Stimulated activated naive CD4-positive, alpha-beta T cell (primary cell): ENCODE measurements at places on chromosomes 7 and 10.

GRCh38 chr7:31939076-31939475 is 131.1 kb downstream of the PDE1C start:
- DNase-seq: no peak

- no peak for DNase-seq
Measured at GRCh38 chr7:7177044-7177517, 5.3 kb upstream of the C1GALT1 start.

DNA sequence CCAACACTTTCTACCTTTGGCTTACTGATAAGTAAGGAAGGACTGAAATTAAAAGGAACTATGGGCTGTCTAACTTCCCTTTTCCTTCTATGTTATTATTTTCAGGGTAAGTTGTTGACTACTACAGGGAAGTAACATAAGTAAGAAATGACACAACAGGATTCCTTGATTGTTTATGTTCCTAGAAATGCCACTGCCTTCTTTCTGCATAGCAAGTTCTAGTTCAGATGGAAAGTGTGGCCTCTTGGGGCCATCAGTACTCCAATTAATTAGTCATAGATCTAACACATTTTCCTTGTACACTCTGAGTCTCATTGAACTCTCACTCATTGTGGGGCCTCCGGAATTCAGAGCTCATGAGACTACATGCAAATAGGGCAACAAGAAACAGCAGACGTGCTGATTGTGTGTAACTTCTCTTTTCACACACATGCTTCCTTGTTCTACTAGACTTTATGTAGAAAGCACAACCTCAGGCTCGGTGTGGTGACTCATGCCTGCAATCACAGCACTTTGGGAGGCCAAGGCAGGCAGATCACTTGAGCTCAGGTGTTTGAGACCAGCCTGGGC is 35.3 kb upstream of the HIBADH start:
- no peak for DNase-seq

DNA sequence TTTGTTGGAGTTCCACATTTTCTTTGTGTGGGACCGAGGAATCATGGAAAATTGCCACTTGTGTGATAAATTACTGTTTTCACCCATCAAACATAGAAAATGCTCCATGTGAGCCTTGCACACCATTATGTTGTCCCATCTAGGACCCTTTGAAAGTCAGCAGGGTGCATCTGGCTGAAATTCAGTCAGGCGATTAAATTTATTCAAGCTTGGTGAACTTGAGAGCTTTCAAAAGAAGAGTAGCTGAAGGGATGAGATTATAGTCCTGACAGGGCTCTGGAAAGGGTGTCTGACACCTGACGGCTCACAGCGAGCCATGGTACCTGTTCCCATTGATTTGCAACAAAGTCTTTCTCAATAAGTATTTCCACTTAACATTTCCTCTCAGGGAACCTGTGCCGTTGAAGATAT is 399.7 kb upstream of the ETV1 start:
- no peak for DNase-seq

GRCh38 chr7:38425509-38425908 is 152.1 kb upstream of the TARP start:
- DNase-seq: peak; percentile 8

GRCh38 chr7:55212838-55213237 is 152.3 kb upstream of the LANCL2 start:
- DNase-seq: no peak

DNA sequence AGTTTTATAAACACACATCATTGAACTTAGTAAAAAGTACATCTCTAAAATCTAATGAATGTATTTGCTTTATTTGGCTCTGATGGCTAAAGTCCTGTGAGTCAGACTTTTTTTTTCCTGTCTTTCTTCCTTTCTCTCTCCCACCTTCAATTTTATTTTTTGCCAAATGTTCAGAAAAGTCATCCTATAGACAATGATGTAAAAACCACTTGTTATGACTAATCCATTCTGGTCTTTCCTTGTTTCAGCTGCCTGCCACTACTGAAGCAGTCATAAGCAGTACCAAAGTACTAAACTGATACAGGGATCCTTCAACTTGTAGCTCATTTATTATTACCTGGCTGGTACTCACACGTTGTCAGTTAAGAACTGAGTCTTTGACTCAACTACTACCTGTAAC is 23.9 kb downstream of the HECTD2 start:
- no peak for DNase-seq

DNA sequence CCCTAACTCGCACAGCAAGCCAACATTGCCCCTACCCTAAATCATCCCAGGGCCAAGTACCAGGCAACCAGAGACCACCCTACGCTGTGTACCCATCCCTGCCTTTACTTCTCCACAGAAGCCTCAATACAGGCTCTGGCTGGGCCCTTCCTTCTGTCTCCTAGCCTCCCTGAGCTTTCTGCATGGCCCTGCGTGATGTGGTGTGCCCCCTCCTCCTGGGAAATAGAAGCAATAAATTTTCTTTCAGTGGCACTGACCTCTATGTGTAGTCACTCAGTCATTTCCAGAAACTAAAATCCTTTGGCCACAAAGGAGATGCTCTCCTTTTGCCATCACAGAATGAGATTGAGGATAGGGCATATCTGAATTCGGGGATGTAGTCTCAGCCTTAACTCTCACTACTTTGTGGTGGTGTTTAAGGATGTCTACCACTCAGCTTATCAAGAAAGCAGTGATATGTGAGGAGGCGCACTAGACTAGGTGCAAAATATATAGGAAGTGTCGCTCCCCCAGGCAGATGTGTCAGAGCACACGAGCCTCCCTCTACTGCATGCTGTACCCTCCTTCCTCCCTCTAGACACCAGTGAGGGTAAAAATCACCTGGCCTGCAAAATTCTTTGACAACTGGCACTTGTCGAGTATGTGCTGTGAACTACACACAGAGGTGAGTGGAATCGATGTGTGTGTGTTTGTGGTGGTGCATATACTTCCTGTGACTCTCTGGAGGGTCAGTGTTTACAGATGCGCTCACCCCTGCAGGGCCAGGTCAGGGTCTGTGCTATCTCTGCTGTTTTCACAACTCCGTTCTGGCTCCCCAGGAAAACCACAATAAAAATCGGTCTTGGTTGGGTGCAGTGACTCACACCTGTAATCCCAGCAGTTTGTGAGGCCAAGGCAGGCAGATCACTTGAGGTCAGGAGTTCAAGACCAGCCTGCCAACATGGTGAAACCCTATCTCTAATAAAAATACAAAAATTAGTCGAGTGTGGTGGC is 825.9 kb upstream of the IGFBP3 start:
- DNase-seq: no peak

DNA sequence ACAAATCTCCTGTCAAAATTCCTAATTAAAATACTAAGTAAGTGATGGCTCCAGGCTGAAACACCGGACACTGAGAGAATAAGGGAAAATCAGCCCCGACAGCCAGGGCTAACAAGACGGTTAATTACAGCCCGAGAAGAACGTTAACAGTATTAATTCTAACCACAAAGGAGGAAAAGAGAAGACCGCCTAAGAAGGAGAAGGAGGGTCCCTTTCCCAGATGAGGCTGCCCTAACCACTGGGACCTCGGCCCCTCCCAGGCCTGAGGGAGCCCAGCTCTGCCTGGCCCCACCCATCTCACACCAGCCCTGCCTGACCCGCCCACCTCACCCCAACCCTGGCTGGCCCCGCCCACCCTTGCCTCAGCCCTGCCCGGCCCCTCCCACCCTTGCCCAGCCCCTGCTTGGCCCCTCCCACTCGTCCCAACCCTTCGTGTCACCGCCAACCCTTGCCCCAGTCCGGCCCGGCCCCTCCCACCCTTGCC is 51.3 kb downstream of the PWWP2B start:
- DNase-seq: peak; percentile 25

- no peak for DNase-seq
Measured at GRCh38 chr7:120856198-120856597, 1.7 kb downstream of the TSPAN12 start.

DNA sequence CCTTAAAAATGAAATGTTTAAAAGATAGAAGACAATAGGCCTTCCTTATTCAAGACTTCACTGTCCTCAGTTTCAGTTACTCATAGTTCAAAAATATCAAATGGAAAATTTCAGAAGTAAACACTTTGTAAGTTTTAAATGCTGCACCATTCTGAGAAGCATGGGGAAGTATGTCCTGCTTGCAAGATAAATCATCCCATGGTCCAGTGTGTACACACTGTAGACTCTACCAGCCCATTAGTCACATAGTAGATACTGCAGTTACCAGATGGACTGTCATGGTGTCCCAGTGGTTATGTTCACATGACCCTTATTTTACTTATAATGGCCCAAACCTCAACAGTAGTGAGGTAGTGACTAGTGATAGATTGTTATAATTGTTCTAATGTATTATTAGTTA is 69.5 kb downstream of the PTPN12 start:
- no peak for DNase-seq

GRCh38 chr10:4733150-4733842 is 92.7 kb upstream of the AKR1E2 start:
- no peak for DNase-seq

- DNase-seq: no peak
Measured at GRCh38 chr10:43282881-43283280, 16.0 kb upstream of the RASGEF1A start.

GRCh38 chr7:108059526-108059925 is 56.6 kb upstream of the LAMB1 start:
- DNase-seq: no peak

DNA sequence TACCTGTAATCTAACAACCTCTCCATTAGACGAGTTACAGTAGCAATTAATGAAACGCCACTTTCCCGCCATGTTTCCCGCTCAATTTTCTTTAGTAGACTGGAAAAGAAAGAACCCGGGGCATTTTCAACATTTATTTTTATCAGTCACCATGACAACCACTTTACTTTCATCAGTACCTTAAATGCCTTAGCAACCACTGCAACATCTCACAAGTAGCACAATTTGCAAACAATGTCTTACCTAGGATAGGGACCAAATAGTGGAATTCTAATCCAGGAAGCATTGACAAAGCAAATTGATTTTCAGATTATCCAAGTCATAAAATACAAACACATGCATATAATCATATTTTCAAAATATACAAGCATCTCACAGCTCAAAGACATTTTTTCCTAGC is 221.6 kb upstream of the IMMP2L start:
- DNase-seq: no peak

DNA sequence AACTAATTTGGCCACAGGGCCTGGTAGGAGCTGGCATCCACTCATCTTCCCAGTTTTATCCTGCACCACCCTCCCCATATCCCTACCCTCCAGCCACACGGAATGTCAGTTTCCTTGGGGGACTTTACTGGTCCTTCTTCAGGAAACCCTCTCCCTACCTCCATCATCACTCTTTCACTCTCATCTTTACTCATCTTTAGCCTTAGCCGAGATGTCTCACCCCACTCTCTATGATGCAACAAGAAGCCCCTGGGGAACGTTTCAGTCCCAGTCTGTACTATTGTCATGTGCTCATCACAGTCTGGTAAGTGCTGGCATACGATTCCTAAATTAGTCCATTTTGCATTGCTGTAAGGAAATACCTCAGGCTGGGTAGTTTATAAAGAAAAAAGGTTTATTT is 34.9 kb upstream of the TMEM248 start:
- no peak for DNase-seq

- no peak for DNase-seq
Measured at GRCh38 chr10:12062754-12063482, 5.8 kb upstream of the DHTKD1 start.

GRCh38 chr7:118855290-118855689 is 630.8 kb downstream of the ANKRD7 start:
- no peak for DNase-seq

GRCh38 chr10:124827474-124827873 is 25.9 kb downstream of the ABRAXAS2 start:
- DNase-seq: peak; percentile 13

GRCh38 chr10:126392469-126392868 is 4.2 kb upstream of the ADAM12 start:
- DNase-seq: no peak

DNA sequence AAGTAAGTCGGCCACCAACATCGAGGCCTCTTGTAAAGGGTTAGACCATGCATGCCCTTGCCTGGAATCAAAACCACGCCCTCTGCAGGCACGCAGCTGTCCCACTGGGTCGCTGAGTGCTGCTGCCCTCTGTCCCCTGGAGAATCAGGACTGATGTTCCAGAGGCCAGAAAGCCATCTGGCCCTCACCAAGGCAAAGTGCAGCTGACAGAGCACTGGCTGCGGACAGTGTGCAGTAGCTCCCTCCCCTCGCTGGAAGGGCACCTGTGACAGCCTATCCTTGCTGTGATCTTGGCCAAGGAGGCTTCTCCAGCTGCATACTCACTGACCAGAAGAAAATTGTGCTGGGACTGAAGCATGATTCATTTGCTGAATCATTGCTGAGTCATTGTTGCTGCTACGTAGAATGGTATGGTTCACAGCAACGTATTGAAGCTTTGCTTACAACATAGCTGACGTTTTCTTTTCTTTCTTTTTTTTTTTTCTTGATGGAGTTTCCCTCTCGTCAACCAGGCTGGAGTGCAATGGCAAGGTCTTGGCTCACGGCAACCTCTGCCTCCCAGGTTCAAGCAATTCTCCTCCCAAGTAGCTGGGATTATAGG is 30.4 kb downstream of the DDC start:
- no peak for DNase-seq
